ENCODE measurements at places on chromosomes 7 and 10.

GRCh38 chr10:118729200-118729599, 25.6 kb downstream of the CACUL1 start:
- no peak for DNase-seq

GRCh38 chr10:52379287-52379686, 65.2 kb downstream of the DKK1 start:
- no peak for DNase-seq

GRCh38 chr7:55019191-55019690, 424 bp downstream of the EGFR start:
- DNase-seq = no peak

DNA sequence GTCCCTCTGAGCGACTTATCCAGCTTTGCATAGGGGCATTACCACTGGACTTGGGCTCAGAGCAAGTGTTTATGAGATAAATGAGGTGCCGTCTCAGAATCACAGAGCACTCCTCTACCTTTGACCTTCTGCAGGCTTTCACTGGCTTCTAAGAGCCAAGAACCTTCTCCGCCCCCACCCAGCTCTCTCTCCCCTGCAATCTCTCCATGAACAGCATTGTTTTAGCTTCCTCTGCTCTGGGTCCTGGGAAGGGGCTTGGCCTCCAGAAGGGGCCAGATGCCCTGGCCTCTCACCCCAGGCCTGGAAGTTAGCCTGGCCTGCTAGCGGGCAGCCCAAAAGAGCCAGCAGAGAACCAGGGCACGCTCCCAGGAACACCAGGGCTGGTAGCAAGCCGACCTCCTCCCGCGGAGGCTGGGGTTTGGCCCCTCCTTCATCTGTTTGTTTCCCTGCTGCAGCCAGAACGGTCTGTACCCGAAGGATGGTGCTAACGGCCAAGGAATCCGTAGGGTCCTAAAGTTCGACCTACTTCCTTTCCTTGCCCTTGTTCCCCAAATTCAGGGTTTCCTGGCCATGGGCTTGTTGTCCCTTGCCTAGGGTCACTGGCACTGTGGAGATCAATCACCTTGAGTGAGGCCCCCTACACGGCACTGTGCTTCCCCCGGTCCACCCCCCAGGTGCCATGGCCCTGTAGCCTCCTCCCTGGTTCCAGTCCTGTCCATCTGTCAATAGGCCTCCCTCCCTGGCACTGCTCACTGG, 18.7 kb upstream of the DDIT4 start:
- DNase-seq = no peak

DNA sequence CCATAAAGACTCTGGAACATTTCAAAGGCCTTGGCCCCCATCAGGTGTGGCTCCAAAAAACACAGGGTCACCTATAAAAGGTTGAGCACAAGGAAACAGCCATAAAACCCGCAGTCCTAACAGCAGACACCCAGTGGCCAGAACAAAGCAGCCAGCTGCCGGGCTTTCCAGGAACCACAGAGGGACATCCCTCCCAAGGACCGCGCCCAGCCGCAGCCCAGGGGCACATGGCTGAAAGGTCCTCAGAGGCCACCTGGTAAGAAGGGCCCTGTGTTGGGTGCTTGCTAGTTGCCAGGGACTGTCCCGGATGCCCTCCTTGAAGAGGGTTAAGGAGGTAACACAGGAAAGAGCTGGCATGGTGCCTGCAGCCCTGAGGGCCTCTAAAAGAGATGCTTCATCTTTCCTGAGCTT, 32.7 kb downstream of the KCNMA1 start:
- no peak for DNase-seq

DNA sequence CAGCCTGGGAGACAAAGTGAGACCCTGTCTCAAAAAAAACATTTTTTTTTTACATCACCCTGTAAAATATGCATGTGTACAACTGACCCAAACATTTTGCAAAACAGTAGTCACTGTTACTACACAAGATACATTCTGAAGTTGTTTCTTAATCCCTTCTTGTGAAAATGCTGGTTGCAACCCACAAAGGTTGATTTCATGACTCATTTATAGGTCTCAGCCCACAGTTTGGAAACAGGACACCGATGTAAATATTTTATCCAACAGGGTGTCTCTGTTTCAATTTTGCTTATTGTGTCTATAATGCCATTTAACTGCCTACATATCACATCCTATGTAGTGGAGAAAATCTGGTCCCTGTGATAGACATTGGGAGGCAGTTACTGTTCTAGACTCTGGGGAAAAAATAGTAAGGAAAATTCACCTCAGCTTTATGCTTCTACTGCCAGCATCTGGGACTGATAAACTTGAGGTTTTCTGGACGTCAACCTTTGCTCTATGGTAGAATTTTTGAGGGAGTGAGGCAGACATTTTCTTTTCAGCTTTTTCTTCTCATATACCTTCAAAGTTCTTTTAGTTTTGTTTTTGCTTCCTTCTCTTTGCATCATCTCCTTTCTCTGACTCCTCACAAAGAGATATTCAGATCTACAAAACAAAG, 1.6 kb upstream of the RAB19 start:
- DNase-seq = no peak

DNA sequence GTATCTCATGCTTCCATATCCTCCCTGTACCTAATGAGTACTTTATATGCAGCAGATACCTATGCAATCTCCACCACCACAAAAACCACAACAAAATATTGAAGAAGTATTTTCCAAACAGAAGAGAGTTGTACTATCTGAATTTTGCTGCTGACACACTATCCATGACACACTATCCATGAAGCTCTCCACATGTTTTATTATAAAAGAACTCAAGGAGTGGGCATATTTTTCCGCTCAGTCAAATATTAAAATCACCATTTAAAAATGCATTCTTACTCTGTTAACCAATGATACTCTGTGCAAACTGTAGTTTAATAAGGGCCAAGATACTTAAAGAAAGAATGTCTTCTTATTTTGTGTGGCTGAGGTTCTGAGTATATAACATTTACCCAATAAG, 2.8 kb downstream of the BET1 start:
- DNase-seq = no peak

- no peak for DNase-seq
These were observed 12.0 kb downstream of the GNAI1 start for GRCh38 chr7:80146545-80147182.

Measured in SHP77 (cell line).